ENCODE measurements at places on chromosomes 2 and 18.

GRCh38 chr2:147006736-147007141 is 838.1 kb upstream of the ACVR2A start:
- no peak for DNase-seq

DNA sequence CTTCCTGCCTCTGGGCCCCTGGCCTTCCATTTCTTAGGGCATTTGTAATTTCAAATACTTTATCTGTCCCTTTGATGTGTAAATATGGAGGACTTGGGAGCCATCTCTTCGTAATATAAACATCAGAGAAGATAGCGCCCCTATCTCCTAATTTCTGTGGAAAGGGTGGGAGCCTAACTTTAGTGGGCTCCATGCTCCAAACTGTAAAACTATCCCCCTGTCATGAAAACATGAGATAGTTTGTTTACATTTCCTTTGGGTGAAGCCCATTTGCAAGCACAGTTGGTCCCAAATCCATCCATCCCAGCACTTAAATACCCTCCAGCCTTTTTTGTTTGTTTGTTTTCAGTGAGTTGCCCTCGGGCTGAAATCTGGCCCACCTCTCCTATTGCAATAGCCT is 782.6 kb upstream of the FSHR start:
- no peak for DNase-seq

GRCh38 chr2:136582628-136583205 is 182.6 kb upstream of the THSD7B start:
- DNase-seq = no peak

- DNase-seq = no peak
Measured at GRCh38 chr2:100820523-100821254, 750 bp downstream of the NPAS2 start.

DNA sequence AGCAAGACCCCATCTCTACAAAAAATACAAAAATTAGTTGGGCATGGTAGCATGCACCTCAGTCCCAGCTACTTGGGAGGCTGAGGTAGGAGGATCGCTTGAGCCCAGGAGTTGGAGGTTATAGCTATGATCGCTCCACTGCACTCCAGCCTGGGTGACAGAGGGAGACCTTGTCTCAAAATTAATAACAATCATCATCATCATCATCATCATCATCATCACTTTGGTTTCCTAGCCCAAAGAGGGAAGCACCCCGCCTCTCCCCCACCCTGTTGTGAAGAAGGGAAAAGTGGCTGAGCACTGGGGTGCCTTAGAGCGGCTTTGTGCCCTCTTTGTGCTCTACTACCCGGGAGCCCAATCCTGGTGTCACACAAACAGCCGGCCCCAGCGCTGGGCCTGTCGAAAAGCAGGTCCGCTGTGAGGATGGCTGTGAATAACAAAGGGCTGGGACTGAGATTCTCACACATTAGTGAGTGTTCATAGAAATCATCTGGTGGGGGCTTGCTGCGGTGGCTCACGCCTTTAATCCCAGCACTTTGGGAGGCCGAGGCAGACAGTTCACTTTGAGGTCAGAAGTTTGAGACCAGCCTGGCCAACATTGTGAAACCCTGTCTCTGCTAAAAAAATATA is 42.6 kb upstream of the ASXL2 start:
- no peak for DNase-seq

DNA sequence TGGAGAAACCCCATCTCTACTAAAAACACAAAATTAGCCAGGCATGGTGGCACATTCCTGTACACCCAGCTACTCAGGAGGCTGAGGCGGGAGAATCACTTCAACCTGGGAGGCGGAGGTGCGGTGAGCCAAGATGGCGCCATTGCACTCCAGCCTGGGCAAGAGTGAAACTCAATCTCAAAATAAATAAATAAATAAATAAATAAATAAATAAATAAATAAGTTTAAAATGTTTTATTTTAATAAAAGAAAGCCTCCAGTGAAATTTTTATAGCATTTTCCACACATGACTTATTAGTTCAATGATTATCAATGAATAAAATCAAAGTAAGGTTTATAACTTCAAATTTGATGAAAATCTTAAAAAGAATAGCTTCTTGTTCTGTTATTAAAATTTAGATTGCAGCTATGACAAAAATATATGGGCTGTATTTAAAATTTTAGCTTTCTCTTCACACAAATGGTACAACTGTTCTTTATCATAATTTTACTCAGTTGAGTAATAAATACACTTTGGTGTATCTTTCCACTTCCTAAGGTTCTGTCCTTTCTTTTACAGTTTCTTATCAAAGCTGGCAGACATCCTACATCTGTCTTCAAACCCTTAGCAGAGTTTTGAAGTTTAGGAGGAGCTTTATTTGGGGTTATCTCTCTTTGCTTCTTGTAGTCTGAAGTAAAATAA is 78.4 kb upstream of the ZSWIM2 start:
- DNase-seq = no peak

DNA sequence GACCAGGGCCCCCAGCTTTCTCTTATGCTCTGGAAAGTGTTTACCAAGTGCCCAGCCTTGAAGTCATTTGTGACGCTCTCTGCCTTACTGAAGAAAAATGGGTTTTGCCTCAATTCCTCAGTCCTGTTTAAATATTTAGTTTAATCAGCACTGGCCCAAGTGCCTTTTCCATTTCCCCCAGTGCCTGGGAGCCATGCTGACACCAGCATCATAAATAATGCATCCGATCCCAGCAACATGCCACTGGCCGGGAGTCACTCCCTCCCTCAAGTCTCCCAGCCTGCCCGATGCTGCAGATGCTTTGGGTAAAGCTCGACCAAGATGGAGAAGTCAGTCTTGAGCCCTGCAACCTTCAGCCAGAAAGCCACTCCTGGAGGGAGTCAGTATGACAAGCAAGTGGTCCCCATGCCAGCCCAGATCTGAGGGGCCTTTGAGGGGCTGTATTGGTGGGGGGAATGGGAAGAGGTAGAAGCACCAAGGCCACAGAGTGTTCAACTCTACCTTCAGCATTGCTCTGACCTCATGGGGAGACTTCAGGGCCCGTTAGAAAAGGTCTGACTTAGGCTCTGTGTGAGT is 12.0 kb upstream of the MTA3 start:
- DNase-seq = no peak

- DNase-seq = peak; percentile 29
Measured at GRCh38 chr2:236568068-236568921, 1.3 kb upstream of the ACKR3 start.

GRCh38 chr2:12504443-12504842 is 212.3 kb upstream of the TRIB2 start:
- DNase-seq = no peak

DNA sequence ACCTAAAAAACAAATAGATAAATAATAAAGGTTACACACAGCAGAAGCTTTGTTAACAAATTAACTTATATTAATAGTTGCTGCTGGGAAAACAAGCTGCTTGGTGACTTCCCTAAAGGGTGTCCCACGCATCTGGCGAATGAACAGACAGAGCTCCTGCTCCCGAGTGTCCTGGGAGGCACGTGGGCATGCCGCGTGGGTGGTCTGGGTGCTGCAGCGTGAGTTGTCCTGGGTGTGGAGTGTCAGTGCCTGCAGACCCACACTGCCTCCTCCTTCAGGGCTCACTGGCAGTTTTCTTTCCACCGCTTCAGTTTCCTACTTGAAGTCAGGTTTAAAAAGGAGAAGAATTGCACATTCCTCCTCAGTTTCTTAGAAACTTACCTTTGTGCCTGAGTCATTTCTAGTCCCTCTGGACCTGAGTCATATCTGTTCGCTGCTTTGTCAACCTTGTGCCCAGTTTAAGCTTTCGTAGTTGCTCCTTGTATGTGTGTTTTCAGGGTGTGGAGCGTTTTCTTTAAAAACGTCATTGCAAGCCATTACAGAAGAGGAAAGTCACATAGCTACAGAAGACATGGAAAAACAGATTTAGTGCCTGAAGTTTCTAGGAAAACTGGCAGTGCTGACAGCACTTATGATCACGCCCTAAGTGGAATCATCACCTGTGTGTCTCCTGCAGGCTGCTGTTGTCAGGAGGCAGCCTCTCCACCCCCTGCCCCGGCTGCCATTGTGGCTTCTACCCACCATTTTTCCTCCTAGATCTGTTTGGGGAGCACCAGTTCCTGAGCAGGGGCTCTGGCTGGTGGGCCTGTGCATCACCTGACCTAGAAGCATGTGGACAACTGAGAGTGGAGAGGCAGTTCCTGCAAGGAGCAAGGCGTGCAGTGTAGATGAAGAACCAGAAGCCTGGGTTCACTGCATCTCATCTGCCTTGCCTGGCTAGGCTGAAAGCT is 24.5 kb downstream of the IMPA2 start:
- no peak for DNase-seq

DNA sequence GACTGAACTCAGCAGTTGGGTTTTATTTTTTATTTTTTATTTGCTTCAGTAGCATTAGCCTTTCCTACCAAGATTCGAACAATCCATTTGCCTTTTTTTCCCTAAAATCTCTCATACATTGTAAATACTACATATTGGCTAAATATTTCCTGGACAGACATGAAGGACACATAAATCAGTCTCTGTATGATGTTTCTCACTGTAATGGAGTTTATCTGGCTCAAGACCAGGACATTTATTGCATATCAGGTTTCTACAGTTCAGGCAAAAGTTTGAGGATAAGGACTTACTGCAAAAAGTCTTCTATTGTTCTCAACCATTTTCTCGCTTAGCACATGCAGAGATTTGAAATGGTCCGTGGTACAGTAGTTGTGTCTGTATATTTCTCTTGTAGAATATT is 3.3 kb downstream of the CLUL1 start:
- DNase-seq = no peak

GRCh38 chr2:144517866-144518747 is 1.8 kb downstream of the ZEB2 start:
- no peak for DNase-seq

GRCh38 chr2:224369028-224369632 is 32.8 kb downstream of the FAM124B start:
- DNase-seq = no peak

DNA sequence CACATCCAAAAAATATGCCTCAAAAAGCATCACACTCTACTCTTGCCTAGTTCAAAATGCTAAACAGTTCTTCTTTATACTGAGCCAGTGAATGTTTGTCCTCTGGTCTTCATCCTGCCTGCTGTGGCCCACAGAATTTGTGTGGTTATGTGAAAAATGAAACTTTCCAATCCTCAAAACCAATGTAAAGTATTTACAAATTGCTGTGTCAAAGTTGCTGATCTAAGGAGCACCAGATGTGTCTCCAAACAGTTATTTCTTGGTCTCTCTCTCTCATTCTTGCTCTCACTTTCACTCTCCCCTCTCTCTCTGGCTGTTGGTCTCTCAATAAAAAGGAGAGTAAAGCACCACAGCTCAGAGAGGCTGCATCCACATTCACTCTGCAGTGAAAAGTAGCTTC is 23.0 kb downstream of the EPHA4 start:
- DNase-seq = no peak

- DNase-seq = no peak
Measured at GRCh38 chr2:180669016-180669415, 311.4 kb upstream of the UBE2E3 start.

- no peak for DNase-seq
Measured at GRCh38 chr2:71467180-71467815, 13.9 kb downstream of the DYSF start.

GRCh38 chr2:134917888-134918525 is 615 bp upstream of the CCNT2 start:
- no peak for DNase-seq

- DNase-seq = no peak
Measured at GRCh38 chr2:209496586-209496982, 72.7 kb downstream of the MAP2 start.

DNA sequence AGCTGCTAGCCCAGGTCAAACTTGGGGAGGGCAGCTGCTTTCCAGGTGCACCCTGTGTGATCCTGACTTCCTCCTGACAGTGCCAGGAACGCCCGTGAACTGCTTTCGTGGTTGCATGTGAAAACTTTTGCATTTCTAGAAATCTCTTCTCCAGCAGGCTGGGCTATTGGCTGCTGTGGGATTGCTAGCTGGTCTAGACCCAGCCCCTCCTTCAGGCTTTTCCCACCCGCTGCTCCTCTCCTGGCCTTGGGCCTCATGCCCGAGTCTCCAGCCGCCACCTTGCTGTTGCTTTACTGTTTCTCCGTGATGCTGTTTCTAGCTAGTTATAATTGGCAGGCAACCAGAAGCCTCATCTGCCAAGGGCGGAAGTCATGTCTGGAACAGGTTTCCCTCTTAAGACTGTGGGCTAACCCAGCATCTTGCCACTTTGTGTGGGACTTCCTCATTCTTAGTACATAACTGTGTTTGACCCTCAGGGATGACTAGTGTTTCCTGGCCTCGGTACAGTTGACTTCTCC is 27.0 kb upstream of the MGAT4A start:
- peak; percentile 69 for DNase-seq

DNA sequence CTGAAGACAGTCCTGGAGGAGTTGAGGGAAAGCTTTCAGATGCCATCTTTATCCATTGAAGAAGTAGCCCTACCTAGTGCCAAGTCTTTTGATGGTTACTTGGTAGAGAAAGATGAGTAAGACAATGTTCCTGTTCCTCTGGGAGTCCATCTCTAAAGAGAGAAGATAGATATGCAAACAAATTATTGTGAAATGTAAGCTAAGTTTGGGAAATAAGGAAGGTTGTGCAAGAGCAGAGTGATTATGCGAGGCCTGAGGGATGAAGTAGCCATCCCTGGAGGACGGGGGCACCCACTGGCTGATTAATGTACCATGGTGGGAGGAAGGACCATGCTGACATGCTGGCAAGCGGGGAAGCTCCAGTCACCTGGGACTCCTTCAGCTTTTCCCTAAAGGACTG is 994 bp upstream of the DTNA start:
- DNase-seq = no peak

DNA sequence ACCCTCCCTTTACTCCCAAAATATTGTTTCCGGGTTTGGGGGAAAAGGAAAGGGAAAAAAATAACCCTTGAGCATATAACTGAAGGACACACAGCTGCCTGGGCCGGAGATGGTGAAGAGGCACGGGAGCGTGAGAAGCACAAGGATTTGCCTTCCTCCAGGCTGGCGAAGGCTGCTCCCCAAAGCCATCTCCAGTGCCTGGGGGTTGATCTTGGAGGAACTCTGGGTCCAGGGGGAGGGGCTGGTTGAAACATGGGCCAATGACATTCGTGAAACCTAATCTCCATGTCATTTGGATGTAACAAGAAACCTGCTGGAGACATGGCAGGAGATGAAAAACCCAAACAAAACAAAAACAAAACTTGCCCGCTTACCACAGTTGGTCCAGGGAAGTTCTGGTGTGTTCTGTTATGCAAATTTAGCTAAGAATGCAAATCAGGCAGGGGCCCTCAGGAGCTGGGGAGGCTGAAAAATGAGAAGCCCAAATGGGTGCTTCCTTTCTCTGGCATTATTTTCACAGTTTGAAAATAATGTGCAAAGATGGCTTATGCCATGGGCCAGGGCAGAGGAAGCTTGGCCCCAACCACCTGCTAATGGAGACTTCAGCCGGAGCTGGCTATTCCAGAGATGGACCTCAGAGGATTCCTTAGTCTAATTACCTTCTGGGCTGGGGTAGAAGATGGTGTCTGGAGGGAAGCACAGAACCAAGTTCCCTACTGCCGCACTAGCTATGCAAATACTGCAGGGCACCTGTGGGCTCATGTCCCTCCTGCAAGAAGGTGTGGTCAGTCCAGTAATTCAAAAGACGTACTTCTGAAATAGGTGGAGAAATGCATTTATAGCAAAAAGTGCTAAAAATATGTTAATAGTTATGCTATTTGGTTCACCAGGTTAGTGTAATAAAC is 180.9 kb downstream of the BCL2 start:
- DNase-seq = no peak

- peak; percentile 49 for DNase-seq
Measured at GRCh38 chr2:191206613-191207471, 38.4 kb upstream of the MYO1B start.

GRCh38 chr2:197011801-197012641 is 85.5 kb upstream of the PGAP1 start:
- DNase-seq = peak; percentile 4

GRCh38 chr2:47007223-47007825 is 91.7 kb upstream of the MCFD2 start:
- no peak for DNase-seq

GRCh38 chr2:229943770-229944449 is 21.6 kb downstream of the FBXO36 start:
- no peak for DNase-seq

All from CD4-positive, alpha-beta T cell treated with Interferon gamma for 1 hour (primary cell).